ENCODE measurements at places on chromosomes 12 and 14.

- DNase-seq = no peak
Measured at GRCh38 chr12:50415899-50416479, 15.3 kb downstream of the LARP4 start.

- DNase-seq = no peak
Measured at GRCh38 chr14:55170526-55170925, 20.9 kb downstream of the DLGAP5 start.

DNA sequence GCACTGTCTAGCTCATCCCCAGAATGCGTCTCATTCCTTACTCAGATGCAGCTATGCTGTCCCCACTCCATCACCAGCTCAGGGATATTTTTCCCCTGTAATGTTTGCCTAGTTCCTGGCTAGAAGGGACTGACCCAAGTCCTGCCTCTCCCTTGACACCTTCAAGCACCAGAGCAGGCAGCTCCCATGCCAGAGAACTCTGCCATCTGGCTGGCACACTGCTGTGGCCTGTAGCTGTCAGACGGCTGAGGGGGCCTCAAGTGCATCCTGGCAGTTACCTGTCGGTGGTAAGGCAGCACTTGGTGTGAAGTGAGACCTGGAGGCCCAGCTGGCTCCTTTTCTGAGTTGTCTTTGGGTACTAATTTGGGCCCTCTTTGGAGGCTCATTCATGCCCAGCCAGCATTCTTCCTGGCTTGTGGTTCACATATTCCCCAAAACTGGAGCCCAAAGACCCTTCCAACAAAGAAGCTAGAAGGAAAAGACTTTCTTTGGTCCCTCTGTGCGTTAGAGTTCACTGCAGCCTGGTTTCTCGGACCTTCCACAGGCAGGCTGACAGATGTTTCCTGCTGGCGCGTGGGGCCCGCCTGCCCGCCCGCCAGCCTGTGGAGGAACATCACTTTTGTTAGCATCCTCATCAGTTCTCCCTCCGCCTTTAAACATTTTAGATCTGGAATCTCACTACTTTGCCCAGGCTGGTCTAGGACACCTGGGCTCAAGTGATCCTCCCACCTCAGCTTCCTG lies 33.0 kb downstream of the RNF34 start:
- DNase-seq = peak; percentile 84

- DNase-seq = no peak
Measured at GRCh38 chr12:104263026-104263425, 40.5 kb upstream of the EID3 start.

GRCh38 chr12:13258197-13258596 lies 61.7 kb downstream of the EMP1 start:
- DNase-seq = no peak

GRCh38 chr14:52078721-52079120 lies 9.9 kb upstream of the NID2 start:
- DNase-seq = no peak

DNA sequence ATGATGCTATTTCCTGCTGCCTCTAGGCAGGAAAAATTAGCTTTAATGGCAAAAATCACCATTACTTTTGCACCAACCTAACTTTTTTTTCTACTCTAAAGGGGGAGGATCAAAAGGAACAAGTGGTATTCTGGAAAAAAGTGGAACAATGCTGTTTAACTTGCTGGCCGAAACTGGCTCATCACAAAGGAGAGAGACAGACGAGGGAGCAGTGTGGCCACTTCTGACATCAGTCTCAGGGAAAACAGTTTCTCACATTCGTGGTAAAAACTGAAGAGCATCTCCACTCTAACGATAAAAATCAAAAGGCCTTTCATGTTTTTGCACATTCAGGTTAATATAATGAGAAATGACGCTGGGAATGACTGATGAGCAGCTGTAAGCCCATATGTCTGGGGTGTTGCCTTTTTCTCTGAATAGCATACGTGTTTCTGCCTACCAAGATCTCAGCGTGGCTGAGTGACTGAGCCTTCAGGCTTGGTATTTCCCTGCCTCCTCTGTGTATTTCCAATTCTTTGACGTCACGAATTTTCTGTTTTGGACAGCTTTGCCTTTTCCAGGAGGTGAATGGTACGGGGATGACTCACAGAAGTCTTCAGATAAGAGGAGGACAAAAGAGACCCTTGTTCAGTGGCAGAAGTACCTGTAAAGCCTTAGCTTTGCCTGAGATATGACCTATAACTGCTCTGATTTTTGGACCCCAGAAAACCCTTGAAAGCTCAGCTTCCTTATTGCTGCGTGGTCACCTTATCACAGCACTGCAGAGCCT lies 358.8 kb downstream of the GLT1D1 start:
- DNase-seq = no peak

- DNase-seq = no peak
Measured at GRCh38 chr12:51023625-51024382, 2.4 kb downstream of the SLC11A2 start.

DNA sequence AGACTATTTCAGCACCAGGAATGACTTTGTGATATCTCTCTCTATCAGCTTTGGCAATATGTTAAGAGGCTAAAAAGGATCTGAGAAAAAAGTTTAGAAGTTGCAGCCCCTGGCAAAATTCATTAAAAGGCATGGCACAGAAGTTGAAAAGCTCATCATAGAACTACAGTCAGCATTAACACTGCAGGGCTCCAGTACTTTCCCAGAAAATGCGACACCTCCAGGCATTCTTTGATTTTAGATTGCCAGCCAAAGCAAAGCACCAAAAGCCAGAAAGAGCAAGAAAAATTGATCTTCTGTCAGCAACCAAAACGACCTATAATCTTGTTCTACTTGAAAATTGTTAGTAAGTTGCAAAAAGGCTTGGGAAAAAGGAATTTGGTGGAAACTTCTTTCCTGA lies 713.5 kb downstream of the FSCB start:
- no peak for DNase-seq

GRCh38 chr12:110809149-110809548 lies 37.6 kb upstream of the CCDC63 start:
- no peak for DNase-seq

- no peak for DNase-seq
Measured at GRCh38 chr14:31170411-31170810, 37.2 kb downstream of the HECTD1 start.

GRCh38 chr12:121568518-121568917 lies 12.3 kb downstream of the KDM2B start:
- no peak for DNase-seq

DNA sequence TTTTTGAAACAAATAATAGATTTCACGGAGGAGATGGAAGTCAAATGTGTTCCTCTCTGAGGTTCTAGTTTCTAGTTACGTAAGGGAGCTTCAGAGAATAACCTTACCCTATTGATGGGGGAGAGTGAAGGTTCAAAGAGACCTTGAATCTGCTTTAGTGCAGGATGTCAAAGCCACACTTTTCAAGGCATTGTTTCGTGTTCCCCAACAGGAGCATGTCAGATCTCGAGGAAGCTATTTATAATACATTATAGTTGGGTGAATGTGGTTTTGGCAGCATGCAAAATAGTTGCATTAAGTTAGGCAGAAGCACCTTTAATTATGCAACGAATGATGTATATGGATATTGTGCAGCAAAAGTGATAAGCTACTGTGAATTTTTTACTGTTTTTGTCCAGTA lies 614.9 kb downstream of the SLC16A7 start:
- no peak for DNase-seq

DNA sequence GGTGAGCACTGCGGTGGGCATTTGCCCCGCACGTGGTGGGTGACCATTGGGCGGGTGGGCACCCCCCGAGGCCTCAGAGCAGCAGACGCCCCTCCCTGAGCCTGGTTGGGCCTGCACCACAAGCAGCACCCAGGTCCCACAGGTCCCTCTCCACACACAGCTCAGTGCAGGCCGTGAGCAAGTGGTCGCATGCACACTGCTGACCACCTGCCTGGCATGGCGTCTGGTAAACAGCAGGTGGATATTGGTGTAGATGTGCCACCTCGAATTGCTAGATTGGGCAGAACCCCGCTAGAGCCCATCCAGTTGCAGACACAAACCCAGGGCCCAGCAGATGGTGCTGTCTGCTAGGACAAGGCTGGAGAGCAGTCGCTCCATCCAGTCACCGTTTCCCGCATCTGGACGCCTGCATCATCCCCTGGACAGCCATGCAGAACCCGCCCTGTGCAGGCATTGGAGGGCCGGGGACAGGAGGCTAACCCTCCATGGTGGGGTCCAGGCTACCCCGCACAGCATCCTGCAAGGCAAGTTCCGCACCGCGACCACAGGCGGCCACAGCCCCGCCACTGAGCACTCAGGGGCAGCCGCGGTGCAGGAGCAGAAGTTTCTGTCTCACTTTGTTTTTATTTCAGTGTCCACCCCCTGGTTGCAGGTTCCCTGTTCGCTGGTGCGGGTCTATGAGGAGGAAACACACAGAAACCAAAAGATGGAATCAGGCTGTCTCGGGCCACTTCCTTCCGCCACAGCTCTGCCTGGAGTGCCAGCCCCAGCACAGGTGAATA lies 45.6 kb upstream of the RIMBP2 start:
- DNase-seq = peak; percentile 71

- DNase-seq = peak; percentile 69
Measured at GRCh38 chr14:61695695-61696527, 598 bp downstream of the HIF1A start.

DNA sequence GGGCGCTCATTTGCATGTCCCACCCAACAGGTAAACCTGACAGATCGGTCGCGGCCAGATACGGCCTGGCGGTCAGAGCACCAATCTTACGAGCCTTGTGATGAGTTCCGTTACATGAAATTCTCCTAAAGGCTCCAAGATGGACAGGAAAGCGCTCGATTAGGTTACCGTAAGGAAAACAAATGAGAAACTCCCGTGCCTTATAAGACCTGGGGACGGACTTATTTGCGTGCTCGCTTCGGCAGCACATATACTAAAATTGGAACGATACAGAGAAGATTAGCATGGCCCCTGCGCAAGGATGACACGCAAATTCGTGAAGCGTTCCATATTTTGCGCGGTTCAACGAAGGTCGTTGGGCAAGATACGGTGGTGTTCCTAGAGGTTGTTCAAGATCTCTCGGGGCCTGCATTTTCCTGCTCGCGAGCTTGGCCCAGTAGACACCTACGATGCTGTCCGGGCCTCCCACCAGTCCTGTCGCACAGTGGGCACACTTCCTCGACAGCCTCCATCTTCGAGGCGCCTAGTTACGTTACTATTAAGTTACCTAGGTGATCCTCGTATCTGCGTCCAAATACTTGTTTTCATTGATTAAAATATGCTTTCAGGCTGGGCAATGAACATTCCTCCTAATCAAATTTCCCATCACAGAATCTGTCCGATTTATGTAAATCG lies at the start of gene RNU6-7:
RNU6-7 (plus strand) TSS at position 230 of the 675 bp plus-strand sequence.
- peak; percentile 76 for DNase-seq

GRCh38 chr14:91998667-91999570 lies 40.9 kb downstream of the TRIP11 start:
- no peak for DNase-seq

DNA sequence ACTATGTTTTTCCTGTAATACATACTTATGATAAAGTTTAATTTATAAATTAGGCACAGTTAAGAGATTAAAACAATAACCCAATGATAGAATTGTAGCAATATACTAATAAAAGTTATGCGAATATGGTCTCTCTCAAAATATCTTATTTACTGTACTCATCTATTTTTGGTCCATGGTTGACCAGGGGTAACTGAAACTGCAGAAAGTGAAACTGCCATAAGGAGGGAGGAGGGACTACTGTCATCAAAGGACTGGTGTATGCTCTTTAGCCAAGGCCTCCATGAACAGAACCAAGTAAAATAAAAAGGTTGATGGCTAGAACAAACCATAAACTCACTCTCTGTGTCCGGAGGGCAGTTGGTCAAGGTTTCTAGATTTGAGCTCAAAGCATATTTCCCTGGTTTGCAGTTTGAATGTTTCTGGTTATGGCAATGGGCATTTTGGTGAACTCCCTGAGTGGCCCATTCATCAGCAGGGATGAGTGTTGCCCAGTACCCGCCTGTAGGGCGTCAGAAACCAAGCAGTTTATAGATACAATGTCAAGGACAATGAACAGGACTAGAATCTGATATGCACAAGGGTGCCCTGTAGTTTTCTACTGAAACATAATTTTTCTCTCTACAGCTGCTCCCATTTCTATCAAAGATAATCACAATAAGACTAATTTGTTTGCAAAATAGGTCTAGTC lies 19.8 kb downstream of the LEMD3 start:
- DNase-seq = no peak

DNA sequence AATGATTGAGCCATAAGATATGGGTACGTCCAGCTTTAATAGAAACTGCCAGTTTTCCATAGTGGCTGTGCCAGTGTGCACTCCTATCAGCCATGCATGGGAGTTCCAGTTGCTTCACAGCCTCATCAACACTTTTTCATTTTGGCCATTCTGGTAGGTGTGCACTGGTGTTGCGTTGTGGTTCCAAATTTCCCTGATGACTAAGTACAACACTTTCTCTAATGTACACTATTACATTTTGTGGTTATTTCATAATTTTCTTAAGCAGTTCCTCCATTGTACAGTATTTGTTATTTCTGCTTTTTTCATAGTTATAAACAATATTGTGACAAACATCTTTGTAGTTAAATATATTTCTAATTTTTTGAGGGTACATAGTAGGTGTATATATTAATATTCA lies 21.5 kb upstream of the OAS1 start:
- no peak for DNase-seq

DNA sequence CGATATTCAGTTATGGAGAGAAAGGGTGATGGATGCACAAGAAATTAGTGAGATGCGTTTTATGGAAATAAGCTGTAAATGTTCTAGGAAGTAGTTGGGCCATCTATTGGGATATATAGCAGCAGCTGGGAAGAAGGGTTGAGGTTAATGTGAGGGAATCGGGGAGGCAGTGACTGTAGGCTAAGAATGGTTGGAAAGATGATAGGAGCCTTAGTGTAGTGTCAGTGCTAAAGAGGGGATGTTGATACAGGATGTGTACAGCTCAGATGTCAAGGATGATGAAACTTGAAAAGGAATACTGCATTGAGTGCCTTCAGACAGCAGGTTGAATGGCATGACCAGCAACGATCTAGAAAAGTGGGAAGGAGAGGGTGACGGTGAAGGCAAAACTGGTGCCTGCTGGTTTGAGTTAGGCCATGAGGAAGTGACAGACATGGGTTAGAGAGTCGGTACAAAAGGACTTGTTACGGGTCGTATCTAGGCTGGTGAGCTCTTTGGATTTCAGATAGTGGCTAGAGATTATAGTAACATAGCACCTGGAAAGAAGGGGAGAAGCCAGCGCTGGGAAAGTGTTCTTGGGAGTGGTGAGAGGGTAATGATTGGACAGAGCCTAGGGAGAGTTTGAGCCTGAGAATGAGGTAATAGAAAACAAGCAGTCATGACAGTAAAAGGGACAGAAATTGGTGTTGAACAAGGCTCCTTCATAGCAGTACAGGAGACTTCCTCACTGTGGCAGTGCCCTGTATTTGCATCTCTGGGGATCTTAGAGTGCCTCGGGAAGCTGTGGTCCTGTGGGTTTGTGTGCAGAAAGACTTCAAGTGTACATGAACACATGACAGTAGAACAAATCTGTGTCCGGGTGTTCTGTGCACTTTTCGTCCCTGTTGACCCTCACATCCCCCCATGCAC lies 9.6 kb downstream of the MARS1 start:
- DNase-seq = no peak

GRCh38 chr14:69363055-69363454 lies 35.0 kb downstream of the ERH start:
- no peak for DNase-seq

- no peak for DNase-seq
Measured at GRCh38 chr12:65606008-65606766, 218.1 kb upstream of the HMGA2 start.
